ENCODE measurements at places on chromosomes 3 and 15.

- DNase-seq: no peak
Observed at GRCh38 chr3:125324341-125324740, 50.8 kb downstream of the ZNF148 start.

DNA sequence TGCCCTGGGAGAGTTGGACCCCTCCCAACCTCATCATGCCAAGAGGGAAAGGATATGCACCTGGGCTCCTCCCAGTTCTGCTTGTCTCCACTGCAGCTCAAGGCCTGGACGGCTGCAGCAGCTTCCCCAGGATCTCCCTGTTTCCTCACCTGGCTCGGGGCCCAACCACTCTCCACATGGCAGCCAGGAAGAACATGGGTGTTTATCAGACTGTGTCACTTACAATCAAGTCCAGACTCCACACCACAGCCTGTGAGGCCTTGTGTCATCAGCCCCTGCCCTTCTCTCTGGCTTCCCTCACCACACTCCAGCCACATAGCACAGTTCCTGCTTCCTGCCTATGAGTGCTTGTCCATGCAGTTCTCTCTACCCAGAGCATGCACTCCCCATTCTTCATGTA is 534.4 kb downstream of the EPHB1 start:
- DNase-seq: no peak

DNA sequence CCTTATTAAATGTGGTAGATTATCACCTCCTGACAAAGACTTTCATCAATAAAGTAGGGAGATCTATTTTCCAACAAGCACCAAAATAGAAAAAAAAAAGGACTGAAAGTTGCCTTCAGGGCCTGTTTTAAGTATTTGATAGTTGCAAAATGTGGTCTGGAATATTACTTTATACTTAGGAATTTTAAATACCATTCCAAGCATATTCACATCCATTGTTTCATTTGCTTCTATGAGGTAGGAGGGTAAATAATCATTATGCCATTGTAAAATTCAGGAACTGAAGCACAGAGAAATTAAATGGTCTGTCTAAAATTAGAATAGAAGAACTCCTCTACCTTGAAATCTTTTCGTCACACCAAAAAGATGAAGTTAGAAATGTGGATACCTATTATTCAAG is 110.0 kb downstream of the TMCC1 start:
- DNase-seq: peak; percentile 10

DNA sequence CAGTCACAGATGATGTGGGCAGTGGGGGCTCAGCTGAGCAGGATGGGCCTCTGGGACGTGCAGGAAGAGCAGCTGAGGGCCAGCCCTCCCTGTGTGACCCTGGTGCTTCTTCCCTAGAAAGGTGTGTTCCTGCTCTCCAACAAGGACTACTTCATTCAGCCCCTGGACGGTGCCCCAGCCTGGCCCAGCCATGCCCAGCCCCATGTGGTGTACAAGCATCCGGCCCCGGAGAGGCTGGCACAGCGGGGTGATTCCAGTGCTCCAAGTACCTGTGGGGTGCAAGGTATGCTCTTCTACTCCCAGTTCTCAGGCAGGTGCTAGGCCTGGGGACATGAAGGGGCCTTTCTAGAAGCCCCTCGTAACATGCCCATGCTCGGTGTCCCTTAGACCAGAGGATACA is 38.3 kb downstream of the SAXO2 start:
- no peak for DNase-seq

DNA sequence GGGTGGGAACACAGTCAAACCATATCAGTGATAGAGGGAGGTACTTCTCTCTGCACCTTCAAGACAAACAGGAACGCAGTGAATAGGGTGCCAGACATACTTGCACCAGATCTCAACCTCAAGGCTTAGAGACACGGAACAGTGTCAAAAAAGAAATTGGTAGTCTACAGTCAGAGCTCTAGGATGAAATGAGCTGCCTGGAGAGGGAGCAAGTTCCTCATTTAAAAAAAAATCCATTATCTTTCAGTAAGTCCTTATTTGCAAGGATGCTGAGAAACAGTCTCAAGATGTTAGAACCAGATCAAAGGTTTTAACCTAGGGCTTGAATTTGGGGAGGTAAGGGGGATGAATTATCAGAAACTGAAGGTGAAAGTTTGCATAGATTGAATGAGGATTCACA is 20.2 kb upstream of the LMCD1 start:
- no peak for DNase-seq

All from astrocyte of the hippocampus (primary cell).